Stimulated activated CD4-positive, alpha-beta T cell treated with anti-CD3 and anti-CD28 coated beads, Interleukin-4, amount 100 ng/mL, for 1 hour (primary cell): ENCODE measurements at places on chromosomes 12 and 14.

DNA sequence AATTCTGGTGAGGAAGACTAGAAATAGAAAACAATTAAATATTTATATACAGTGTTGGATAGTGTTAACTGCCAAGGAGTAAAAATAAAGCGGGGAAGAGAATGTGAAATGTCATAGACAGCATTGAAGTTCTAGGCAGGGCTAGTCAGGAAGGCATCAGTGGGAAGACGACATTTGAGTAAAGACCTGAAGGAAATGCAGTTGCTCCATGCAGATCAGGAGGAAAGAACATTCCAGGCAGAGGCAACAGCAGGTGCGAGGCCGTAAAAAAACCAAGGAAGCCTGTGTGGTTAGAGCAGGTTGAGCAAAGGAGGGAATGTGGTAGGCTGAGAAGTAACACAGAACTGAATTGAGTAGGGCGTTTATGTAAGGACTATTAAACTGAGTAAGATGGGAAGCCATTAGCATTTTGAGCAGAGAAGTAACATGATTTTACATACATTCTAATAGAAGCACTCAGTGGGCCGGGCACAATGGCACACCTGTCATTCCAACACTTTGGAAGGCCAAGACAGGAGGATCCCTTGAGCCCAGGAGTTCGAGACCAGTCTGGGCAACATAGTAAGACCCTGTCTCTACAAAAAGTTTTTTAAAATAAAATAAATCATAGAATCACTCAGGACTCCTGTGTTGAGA, 14.9 kb downstream of the SLC35E3 start:
- no peak for DNase-seq

- peak; percentile 74 for DNase-seq
Measured at GRCh38 chr12:123388177-123388950, 4.4 kb downstream of the KMT5A start.

DNA sequence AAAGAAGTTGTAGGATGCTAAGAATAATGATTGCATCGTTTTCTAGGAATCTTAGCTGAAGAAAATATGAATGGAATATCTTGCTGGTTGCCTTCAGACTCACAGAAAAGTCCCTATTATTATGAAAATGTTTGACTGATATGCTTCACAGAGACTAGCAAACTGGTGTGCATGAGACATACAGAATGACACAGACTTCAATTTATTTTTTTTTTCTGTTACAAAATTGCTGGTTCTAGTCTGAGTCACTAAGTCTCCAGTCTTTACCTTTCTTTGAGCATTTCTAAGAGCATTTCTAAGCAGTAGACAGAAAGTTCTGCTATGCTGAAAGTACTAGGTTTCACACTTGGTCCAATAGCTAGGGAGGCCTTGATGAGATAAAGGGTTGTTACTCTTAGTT, 377.6 kb upstream of the ATP2B1 start:
- no peak for DNase-seq

DNA sequence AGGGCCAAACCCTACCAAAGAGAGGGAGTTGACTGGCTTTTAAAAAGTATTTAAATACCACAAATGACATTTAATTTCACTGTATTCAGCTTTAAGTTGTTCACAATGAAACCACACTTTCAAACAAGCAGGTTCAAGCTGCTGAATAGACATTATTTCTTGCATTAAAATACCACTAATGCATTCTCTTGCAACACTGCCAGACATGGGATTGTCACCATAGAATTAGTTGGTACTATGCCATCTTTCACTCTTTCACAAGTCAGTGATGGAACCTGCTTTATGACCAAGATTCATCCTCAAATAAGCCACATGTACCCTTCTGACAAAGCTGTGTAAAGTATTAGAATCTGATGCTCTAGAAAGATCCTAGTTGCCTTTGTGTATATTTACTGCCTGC, 239.4 kb downstream of the PAWR start:
- no peak for DNase-seq

GRCh38 chr12:67578976-67579661, 69.4 kb upstream of the DYRK2 start:
- no peak for DNase-seq

- DNase-seq, result no peak
Measured at GRCh38 chr14:84961637-84962036, 568.3 kb upstream of the FLRT2 start.

DNA sequence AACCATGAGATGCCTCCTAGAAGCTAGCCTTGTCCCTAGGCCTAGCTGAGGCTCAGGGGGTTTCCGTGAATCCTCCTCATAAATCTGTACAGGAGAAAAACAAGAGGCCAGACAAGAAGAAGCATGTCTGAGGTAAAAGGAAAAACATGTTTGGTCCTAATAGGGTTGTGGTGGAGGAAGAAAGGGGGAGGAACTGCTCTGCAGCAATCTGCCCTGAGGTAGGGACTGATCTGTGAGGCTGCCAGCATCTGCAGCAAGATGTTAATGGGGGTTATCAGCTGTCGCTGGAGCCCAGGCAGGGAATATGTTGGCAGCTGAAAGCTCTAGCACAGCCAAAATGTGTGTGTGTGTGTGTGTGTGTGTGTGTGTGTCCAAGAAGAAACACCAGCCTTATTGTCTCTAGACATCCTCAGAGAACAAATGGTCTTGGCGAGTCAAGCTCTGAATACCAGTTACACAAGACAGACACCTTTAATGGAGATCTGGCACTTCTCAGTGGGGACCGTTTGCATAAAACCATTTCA, 218.5 kb downstream of the NUAK1 start:
- no peak for DNase-seq

- DNase-seq, result no peak
Measured at GRCh38 chr12:124747426-124748161, 116.1 kb downstream of the SCARB1 start.
